ENCODE measurements at places on chromosomes 2 and 18.

DNA sequence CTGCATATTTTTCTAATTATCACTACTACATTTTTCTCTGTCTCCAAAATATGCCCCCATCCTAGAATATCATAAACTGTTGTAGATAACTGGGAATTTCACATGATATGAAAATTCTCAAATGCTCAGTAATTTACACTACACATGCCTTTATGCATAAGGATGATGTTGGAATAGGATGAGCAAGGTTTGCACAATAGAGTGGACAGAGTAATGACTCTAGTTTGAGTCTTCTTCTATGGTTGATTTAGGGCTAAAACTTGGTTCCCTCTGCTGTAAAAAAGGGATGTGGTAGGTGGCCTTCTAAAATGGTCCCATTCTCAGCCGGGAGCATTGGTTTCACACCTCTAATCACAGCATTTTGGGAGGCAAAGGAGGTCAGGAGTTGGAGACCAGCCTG is 129.9 kb downstream of the BCL11A start:
- no peak for DNase-seq

- DNase-seq: no peak
Measured at GRCh38 chr2:230205721-230206120, 14.1 kb downstream of the SP110 start.

GRCh38 chr18:7034924-7035323 is 82.7 kb downstream of the LAMA1 start:
- DNase-seq: no peak

DNA sequence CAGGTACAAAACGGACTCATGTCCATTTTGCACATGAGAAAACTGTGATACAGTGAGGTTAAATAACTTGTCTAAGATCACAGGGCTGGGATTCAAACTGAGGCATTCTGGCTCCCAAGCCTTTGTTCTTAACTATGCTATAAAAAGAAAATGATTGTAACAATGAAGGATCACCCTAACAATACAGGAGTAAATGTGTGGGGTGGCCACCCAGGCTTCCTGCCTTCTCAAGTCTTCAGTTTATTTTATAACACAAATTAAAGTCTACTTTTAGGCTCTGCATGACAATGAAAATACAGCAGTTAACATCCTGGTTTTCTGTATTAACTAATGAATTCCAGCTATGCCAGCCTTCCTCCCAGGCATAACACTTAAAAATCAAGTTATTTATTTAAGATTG is 7.6 kb downstream of the WDFY1 start:
- DNase-seq: no peak

GRCh38 chr2:64327510-64328414 is 126.2 kb upstream of the LGALSL start:
- no peak for DNase-seq

DNA sequence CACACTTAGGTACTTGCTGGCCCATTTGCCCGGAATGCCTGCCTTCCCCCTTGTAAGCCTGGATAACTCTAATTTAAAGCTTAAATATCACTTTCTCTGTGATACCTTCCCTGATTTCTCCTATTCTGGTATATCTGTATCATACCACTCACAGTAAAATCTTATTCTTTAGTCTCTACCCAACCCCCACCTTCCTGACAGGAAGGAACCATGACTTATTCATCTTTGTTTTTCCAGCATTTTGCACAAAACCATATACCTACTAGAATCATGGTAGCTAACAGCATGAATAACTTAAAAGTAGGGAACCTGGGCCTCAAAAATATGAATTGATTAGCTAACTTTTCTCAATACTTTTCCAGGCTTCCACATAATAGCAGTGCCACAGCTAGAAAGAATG is 111.5 kb downstream of the GFPT1 start:
- no peak for DNase-seq

GRCh38 chr2:237483018-237483731 is 3.9 kb upstream of the MLPH start:
- DNase-seq: no peak

GRCh38 chr2:42342061-42342794 is 18.8 kb downstream of the COX7A2L start:
- DNase-seq: no peak

GRCh38 chr2:59604123-59604522 is 949.3 kb downstream of the BCL11A start:
- DNase-seq: no peak

- no peak for DNase-seq
Measured at GRCh38 chr2:212646698-212647366, 108.2 kb upstream of the ERBB4 start.

Data from stimulated activated CD8-positive, alpha-beta memory T cell treated with anti-CD3 and anti-CD28 coated beads, Interleukin-15, amount 100 ng/mL, for 4 hours (primary cell).